ENCODE measurements at places on chromosomes 3 and 15. TPM values are rescaled to one million over a fixed set of nuclear protein-coding genes. Genes with fewer than 3 reads are reported as not detected.
A peak's percentile ranks its signal among the peaks of the same experiment; 100 is the strongest.

- no peak for DNase-seq
These were observed 27.9 kb downstream of the KY start for GRCh38 chr3:134622806-134623365.

DNA sequence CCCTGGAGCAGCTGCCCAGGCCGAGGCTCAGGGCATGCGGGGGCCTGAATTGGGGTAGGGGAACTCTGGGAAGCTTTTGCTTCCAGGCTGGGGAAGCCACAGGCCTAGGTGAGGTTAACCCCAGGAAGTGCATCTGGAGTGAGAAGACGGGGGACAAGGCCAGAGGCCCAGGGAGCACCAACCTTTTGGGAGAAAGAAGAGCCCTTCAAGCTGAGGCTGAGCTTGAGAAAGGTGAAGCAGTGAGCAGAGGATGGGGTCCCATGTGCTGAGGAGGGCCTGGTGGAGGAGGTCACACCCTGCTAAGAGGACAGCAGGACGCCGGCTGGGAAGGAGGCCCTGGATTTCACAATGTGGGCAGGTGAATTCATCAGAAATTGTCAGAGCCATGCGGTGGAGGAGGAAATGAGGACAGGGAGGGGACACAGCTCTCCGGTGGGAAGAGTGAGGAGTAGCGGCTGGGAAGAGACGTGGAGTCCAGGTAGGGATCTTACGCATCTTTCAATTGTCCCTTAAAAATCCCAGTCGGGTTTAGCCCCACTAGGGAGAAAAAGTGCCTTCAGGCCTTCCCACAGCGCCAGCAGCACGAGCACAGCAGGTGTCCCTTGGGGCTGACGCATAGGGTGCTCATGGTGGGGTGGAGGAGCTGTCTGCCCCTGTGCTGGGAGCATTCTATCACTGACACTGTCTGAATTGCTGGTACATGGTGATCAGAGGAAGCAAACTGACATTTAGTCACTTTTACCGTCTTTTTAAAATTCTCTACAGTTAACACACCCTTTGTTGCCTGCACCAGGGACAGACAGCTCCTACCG, 50.9 kb downstream of the HCN4 start:
- no peak for DNase-seq

SLC22A13 gene
- 0.64 TPM for total RNA-seq

DNA sequence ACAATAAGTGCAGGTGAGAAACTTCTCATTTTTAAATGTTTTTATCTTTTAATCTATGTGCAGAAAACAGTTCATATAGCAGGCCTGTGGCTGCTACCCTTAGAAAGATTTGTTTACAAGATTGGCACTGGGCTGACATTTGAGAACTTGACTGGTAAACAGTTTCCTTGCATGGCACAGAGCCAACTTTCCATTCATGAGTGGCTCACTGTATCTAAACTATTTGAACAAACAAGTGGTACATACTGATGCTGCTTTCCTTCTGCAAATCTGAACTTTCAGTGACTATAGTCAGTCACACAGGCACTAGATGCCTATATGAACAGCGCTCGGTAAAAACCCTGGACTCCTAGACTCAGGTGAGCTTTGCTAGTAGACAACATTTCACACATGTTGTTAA, 6.3 kb upstream of the GTPBP8 start:
- DNase-seq, result no peak

DNA sequence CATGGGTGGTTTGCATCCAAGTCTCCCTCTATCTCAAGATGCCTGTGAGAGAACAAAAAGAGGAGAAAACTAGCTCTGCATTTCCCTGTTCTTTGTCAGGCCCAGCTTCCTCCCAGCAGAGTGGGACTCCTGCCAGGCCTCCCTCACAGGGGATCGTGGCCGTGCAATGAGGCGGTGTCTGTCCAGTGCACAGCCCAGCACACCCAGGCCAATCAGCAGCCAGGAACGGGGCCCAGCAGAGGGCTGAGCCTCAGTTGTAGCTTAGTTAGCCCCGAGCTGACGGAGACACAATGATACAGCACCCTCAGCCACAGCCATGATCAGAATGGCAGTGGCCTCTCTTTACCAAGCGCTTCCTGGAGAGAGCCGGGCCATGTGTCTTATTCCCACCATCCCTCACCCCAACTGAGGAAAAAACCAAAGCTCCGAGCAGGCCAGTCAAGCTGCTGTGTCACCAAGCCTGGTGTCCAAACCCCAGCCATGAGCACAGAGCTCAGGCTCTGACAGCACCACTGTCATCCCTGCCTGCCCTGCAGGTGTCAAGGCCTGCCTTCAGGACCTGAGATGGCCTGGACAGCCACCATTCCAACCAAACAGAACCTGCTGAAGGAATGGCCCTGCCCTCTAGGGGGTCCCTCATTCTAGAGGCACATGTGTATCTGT, 71.1 kb downstream of the DNAJB8 start:
- DNase-seq, result peak; percentile 66

- DNase-seq, result no peak
These were observed 22.5 kb downstream of the FAM240A start for GRCh38 chr3:46634856-46635255.

GRCh38 chr3:46405301-46406019, 1.4 kb downstream of the CCR5AS start:
- DNase-seq, result no peak

DNA sequence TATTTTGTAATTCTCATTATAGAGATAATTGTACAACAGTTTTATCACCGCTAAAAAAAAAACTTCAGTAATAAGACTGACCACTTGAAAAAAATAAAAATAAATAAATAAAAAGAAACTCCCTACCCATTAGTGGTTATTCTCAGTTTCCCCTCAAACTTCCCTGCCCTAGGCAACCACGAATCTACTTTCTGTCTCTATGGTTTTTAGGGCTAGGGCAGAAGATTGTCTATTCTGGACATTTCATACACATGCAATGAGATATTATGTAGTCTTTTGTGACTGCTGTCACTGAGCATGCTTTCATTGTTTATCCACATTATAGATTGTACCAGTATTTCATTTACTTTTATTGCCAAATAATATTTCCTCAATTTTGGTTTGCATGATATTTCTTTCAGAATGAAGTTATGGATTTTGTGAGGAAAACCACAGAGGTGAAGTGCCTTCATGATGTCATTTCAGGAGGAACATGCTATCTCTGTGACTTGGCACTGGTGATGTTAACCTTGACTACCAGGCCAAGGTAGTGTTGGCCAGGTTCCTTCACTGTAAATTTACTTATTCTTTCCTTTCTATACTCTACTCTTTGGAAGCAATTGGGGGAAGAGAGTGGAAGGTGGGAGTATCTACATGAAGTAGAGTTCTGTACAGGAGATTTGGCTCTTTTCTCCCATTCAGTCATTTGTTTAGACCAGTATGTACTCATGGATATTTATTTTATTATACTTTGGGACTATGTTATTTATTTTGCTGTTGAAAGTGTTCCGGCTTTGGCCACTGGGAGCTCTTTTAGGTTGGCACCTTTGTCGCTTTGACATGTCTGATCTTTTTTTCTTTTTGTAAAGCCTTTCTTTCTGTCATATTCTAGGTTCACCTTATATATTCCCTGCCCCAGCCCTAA, 86.3 kb downstream of the GMPS start:
- no peak for DNase-seq

DNA sequence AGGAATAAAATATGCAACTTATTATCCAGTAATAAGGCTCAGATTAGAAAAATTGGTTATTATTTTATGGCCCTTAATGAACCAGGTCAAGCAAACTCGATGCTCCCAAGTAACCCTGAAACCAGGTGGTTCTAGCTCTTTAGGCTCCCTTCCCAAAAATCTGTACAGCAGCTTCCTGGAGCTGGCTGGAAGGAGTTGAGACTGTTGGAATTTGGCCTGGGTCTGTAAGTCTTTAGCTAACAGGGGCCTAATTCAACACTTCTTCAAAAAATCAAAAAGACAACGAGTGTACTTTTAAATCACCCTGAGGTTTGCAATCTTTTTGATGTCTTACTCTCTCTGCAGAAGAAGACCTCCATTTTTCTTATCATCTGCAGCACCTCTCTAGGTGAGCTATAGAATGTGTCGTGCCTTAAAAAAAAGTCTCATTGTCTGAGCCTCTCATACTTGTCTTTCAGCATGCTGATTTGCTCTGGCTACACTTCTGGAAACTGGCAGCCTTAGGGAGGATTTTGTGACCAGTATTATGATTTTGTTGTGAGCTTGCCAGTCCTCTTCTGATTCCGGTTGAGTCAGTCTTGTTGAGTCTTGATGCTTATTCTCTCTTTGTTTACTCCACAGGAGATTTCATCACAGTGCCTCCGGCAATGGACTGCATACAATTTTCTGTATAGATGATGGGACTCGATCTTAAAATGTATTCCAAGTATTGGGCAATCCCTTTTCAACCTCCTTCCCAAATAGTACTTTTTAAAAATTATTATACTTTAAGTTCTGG, 235.0 kb upstream of the KBTBD8 start:
- no peak for DNase-seq

RASA2 gene
- 2.8 TPM for total RNA-seq

RHCG gene
- total RNA-seq, result 0.30 TPM

GRCh38 chr3:14768881-14769280, 49.9 kb upstream of the FGD5 start:
- no peak for DNase-seq

- DNase-seq, result no peak
These were observed 9.5 kb downstream of the PCSK6 start for GRCh38 chr15:101479851-101480612.

- no peak for DNase-seq
These were observed 1.9 kb downstream of the PIGZ start for GRCh38 chr3:196966526-196967401.

- no peak for DNase-seq
These were observed 183.9 kb downstream of the SHQ1 start for GRCh38 chr3:72664184-72664975.

CMTM8 gene
- total RNA-seq, result 2.5 TPM

GRCh38 chr3:25171897-25172296, 256.2 kb upstream of the RARB start:
- DNase-seq, result no peak

DNA sequence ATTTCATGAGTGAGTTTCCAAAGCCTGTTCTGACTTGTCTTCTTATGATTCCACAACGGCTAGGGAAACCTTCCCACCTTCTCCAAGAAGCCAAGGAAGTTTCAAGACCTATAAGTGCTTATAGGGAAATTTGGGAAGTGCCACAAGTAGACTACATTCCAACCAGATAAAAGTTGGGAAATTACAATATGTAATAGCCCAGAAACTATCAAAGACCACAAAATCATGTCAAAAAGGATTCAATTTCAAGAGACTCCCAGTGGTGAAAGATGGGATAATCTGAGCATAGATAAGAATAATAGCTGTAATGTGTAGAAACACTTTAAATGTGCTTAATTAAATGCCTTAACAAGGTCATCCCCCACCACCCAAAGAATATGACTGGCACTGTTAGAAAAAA, 169.2 kb upstream of the SLC2A2 start:
- DNase-seq, result no peak

Measured in psoas muscle (tissue), 8 donors.